ENCODE measurements at places on chromosomes 3 and 15.

DNA sequence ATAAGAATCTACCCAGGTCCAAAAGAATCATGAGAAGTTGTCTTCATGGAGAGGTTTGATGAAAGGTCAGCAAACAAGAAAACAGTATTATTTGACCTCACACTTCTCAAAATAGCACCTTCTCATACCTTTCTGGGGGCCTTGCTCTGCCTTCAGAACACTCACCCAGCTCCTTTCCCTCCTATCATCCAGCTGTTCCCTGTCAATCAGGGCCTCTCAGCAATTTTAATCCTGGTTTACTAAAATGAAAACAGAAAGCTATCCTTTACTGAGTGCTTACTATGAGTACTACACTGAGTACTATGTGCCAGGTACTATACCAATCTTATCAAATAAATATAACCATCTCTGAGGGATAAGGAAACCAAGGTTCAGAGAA is 138.6 kb downstream of the GAP43 start:
- DNase-seq: no peak

GRCh38 chr15:51499379-51499976 is 123.1 kb downstream of the DMXL2 start:
- no peak for DNase-seq

DNA sequence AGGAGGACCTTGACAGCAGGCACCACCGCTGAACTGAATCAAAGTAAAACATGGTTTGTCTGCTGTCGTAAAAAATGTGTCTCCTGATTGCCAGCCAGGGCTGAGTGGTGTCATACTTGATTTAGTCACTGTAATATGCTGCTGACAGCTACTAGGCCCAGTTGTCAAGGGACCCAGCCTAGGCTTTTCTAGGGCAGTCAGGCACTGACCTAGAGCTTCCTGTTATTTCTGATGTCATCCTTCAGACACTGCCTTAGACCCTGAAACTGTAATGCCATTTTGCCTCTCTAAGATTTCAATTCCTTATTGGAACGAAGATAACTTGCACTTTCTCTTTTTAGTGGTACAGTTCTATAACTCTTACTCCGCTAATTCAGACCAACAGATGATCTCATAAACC is 2.6 kb upstream of the MRPL3 start:
- DNase-seq: no peak

- DNase-seq: no peak
Observed at GRCh38 chr3:72224804-72225509, 440.0 kb upstream of the PROK2 start.

GRCh38 chr3:113268311-113268710 is 57.0 kb downstream of the BOC start:
- no peak for DNase-seq

DNA sequence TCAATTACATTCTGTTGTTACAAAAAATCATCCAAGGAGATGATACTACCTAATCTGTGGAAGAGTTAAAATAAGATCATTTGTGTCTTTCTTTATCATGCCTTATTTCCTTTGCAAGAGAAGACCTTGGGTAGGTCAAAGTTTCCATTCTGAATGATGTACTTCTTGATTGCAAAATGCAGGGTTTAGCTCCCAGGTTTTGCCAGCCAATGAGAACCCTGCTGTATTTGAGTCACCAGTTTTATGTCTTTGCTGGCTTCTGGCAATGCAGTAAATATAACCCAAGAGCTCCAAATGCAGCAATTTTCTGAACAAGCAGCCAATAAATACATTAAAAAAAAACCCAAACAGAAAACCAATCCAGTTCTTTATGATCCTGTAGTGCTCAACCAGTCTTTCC is 204.9 kb downstream of the CADPS start:
- DNase-seq: no peak

DNA sequence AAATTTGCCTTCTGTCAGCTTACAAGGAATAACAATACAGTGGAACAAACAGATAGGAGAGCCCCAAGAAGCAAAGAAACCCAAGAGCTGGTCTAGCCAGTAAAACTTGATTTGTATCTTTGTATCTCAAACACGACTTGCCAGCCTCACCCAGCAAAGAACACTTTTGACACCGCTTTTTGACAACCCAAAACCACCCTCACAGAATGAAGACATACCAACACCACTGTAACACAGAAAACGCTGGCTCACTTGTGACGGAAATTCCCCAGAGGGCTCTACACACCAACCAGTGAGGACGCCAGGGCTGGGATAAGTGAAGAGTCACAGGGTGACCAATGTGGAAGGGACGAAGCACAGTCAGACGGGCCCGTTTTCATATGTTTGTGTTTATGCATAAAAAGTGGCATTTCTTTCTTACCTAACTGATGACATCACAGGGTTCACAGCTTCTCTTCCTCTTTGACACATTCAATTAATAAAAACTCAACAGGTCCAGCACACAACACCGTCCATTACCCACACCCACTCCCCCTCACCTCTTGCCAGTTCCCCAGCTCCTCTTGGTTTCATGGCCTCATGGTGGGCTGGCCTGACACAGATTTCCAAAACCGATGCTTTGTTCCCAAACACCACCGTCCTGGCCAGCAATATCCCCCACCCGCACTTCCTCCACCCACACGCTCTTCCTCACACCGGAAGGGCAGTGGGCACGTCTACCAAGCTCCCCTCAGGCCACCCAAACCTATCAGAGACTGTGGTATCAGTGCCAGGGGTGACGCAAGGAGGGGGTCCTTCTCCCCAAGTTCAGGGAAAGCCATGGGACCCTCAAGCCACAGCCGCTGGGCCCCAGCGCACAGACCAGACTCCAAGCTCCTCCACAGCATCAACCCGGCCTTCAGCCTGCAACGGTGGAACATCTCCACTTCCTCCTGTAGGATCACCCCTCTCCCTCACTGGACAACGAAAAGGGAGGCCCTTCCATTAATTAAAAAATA is 94.2 kb downstream of the ADAMTS17 start:
- DNase-seq: no peak

DNA sequence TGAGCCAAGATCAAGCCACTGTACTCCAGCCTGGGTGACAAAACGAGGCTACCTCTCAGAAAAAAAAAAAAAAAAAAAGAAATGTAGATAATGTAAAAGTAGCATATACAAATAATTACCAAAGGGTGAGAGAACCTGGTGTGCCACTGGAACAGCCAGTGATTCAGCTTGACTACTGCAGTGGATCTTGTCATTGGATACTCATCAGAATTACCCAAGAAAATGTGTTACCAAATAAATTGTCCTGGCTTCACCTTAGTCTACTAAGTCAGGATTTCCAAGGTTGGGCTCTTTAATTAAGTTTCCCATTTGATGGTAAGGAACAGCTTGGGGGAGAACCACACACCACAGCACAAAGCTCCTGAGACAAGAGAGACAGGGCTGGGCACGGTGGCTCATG is 1.5 kb downstream of the NICN1 start:
- DNase-seq: no peak

GRCh38 chr3:30628901-30629590 is 22.6 kb downstream of the TGFBR2 start:
- no peak for DNase-seq

GRCh38 chr15:65816441-65816840 is 24.3 kb upstream of the DENND4A start:
- no peak for DNase-seq

- DNase-seq: no peak
Observed at GRCh38 chr3:166810741-166811445, 569.2 kb downstream of the ZBBX start.

- DNase-seq: no peak
Observed at GRCh38 chr3:183991403-183991802, 26.3 kb downstream of the ABCC5 start.

GRCh38 chr15:65466901-65467300 is 44.2 kb upstream of the IGDCC4 start:
- DNase-seq: no peak

- DNase-seq: no peak
Observed at GRCh38 chr15:80052597-80053304, 6.7 kb upstream of the ZFAND6 start.

DNA sequence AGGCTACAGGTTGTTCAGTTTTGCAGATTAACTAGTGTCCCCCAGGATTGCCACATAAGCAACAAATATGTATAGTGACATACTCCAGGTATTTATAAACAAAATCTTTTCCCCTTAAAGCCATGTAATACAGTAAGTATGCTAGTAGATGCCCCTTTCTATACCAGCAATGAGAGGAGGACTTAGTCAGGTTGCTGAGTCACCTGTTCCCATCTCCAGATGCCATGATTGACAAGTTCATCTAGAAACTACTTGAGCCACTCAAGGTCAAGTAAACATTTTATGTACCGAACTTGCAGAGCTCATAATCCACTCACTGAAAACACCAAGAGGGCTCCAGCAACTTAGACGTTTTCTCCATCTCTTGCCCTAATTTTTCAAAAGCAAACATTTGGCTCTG is 18.2 kb downstream of the SLC9A9 start:
- no peak for DNase-seq

GRCh38 chr3:79167651-79168416 is 600.0 kb downstream of the ROBO1 start:
- DNase-seq: no peak

- DNase-seq: no peak
Observed at GRCh38 chr15:47974724-47975123, 146.1 kb upstream of the SLC24A5 start.

DNA sequence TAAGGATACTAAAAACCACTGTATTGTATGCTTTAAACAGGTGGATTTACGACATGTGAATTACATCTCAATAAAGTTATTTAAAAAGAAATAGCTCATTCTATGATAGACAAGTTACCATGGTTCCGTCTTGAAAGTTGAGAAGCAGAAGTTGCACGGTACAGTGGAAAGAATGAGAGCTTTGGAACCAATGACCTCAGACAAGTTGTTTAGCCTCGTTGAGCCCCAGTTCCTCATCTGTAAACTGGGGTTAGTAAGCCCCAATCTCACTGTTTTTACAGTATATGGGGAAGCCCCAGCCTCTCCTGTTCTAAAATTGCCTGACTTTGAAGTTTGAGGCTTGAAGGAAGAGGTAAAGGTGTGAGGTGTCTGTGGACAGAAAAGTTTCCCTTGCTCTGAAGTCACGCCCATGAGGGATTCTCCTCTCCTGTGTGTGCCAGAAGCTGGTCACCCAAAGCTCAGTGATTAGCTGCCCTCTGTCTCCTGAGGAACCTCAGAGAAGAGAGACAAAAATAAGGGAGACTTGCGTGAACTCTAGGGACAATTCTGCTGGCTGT is 10.0 kb downstream of the CRYGS start:
- no peak for DNase-seq

DNA sequence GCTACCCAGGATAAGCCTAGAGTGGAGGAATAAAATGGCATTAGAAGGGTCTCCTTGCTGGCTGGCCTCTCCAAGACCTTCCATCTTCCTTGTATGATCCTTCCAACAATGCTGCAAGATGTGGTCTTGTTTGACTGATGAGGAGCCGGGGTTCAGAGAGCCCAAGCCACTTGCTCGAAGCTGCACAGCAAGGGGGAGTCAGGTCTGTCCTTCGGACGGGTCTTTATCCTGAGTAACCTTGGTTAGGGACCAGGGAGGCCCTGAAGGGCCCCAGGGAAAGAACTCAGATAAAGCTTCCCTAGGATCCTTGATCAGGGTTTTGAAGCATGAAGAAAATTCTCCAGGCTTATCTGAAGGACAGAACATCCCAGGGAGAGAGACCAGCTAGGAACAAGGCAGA is 7.0 kb upstream of the DNAJB8 start:
- DNase-seq: no peak

DNA sequence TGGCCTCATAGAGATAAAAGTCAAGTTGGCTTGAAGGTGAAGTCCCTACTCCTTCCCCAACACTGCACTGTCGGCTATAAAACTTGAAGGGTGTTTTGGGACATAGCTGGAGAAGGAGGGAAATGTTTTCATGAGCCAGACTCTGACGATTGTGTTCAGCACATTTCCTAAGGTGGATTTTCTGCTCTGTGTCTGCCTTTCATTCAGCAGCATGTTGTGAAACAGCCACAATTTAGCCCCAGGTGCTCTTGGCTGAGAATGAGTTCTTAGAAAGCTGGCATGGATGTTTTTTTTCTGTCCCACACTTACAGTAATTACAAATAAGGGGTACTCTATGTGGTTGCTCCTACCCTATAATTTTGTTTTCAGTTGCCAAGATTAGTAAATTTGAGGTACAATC is 492.4 kb downstream of the MCTP2 start:
- no peak for DNase-seq

DNA sequence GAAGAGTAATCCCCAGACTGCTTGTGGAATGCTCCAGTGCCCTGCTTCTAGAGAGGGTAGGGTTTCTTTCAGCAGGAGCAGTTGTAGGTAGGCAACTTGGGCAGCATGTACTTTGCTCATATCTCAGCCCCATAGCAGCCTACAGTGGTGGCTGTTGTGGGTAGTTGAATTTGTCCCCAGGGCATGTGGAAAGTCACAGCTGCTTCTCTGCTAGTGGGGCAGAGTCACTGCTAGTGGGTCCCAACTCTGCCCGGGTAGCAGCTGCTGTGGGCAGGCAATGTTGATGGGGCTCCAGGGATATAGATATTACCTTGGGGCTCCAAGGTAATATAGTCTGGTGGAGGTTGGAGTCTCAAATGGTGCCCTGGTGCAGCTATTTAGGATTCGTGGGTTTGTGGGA is 174.5 kb downstream of the OTOL1 start:
- no peak for DNase-seq

GRCh38 chr3:177448987-177449359 is 251.7 kb upstream of the TBL1XR1 start:
- no peak for DNase-seq

DNA sequence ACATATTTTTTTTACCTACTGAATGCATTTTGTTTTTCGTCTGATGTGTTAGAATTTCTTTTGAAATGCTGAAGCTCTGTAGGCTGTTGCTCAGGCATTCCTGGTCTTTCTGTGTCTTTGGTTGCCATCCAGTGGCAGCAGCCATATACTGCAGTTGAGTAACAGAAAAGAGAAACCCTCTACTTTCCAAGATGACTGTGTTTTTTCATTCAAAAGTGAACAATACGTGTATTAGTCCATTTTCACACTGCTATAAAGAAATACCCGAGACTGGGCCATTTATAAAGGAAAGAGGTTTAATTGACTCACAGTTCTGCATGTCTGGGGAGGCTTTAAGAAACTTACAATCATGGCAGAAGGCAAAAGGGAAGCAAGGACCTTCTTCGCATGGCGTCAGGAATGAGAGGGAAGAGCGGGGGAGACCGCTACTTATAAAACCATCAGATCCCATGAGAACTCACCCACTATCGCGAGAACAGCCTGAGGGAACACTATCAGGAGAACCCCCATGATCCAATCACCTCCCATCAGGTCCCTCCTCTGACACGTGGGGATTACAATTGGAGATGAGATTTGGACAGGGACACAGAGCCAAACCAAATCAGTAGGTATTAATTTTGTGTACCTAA is 4.7 kb upstream of the GOLGA8B start:
- peak; percentile 74 for DNase-seq

DNA sequence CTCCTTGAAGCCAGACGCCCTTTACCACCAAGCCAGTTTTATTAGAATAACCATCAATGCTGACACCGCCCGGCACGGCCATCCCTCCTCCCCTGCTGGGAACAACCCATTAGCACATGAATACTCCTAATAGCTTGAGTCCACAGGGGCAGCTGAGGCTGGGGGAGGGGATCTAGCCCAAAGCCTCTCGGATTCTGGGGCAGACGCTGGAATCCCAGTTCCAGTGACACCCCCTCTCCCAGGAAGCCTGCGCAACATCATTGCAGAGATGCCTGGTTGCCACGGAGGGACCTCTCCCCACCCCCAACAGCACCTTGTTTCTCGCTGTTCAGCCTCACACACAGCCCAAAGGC is 1.2 kb upstream of the LINGO1 start:
- DNase-seq: no peak

GRCh38 chr3:156483426-156483825 is 71.5 kb downstream of the SSR3 start:
- DNase-seq: no peak

- no peak for DNase-seq
Observed at GRCh38 chr3:11329777-11330176, 57.6 kb downstream of the ATG7 start.

Data from hippocampal formation (tissue), 2 donors.